ENCODE measurements at places on chromosomes 1 and 21.

DNA sequence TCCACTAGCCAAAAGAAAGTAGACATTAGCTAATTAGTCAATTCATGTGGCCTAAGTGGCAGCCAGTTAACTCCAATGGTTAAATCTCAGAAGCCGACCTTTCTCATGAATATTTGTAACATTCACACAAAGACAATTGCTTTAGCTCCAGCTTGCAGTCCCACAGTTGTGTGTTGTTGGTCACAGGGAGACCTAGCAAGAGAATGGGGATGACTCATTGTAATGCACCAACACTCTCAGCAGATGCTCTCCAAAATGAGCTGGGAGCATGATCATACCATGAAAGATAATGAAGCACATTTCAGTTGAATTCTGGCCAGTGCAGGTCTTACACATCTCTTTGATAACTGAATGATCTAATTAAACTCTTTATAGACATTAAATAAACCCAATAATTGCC is 160.4 kb downstream of the HLX start:
- no peak for DNase-seq

- DNase-seq = no peak
Measured at GRCh38 chr1:6075748-6076147, 30.1 kb downstream of the KCNAB2 start.

DNA sequence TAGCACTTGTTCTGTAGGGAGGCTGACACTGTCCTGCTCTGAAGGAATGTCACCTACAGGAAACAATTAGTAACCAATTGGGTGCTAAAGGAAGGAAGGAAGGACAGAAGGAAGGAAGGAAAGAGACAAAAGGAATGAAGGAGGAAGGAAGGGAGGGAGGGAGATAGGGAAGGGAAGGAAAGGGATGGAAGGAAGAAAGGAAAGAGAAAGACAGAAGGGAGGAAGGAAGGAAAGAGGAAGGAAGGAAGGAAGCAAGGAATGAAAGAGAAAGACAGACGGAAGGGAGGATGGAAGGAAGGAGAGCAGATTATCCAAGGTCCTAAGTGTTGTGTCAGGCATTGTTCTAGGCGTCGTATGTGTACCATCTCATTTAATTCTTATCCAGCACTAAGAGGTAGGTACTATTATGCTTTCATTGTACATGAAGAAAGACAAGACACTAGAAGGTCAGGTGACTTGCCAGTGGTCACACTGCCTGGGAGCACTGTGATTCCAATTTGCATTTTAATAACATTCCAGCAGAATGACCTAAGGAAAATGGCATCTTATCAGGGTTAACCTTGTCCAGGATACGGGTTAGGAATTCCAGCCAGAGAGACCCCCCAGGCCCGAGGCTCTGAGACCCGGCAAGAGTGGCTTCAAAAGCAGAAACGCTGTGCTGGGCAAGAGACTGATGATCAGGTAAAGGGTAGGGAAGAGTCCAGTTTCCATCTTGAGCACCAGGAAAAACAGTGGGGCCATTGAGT is 29.6 kb downstream of the CLIC6 start:
- DNase-seq = no peak

GRCh38 chr1:234989479-234990327 is 138.9 kb downstream of the TOMM20 start:
- no peak for DNase-seq

- no peak for DNase-seq
Measured at GRCh38 chr21:43727519-43728153, 8.7 kb downstream of the PDXK start.

- no peak for DNase-seq
Measured at GRCh38 chr1:3468236-3469103, 14.0 kb downstream of the ARHGEF16 start.

DNA sequence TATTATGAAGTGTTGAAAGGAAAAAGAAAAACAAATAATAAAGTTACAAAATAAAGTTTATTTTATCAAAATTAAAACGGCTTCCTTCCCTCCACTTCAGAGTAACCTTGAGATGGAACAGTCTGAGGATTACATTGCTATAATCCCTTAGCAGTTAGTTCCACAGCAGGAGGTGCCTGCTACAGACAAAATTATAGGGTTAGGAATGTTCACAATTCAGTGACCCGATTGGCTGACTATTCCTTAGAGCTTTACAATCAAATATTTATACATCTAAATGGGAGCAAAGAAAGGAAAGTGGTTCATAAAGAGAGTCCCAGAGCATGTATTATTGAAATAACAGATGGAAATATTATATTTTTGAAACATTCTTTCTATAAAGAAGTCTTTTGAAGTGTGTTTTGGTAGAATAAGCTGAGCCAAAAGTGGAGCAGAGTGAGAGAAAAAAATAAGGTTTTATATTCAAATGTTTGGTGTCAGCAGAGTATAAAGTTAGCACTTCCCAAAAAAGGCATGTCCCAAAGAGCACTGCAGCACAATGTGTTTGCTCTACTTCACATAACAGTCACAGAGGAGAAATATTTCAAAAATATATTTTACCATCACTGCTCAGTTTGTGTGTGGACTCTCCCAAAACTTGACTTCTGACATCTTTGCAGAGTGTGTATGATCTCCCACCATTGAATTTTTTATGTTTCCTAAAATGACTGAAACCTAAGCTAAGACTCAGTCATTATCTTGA is 71.4 kb upstream of the GORAB start:
- no peak for DNase-seq

DNA sequence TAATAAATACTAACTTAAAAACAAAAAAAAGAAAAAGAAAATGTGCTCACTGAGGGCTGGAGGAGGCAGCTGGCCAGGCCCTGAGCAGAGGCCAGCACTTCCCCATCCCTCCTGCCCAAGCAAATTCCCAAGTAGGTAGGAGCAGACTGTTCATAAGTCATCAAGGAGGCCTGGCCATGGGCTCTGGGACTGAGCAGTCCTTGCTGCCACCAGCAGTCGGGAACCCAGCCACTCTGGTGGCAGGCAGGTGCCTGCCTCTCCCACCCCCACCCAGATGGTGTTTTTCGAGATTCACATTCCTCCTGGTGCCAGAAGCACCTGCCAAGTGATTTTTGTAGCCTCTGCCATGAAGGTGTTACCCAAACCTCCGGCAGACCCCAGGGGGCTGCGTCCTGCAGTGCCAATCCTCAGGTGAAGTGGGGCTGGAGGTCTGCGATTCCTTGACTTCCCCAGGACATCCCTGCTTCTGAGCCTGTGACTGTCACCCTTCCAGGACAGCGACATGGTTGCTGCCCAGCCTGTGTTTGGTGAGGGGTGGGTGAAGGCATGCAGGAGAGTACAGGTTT is 204.2 kb upstream of the TMEM51 start:
- DNase-seq = no peak

DNA sequence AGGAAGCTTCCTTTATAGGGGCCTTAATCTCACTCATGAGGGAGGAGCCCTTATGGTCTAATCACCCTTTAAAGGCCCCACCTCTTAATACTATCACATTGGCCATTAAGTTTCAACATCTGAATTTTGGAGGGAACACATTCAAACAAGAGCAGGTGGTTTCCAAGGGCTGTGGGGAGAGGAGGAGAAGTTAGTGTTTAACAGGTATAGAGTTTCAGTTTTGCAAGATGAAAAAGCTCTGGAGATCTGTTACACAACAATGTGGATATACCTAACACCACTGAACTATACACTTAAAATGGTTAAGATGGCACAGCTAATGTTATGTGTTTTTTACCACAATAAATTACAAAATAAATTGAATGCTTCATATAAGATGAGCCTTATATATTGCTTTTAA is 113.4 kb upstream of the DNAH14 start:
- no peak for DNase-seq

- DNase-seq = no peak
Measured at GRCh38 chr1:109105881-109106280, 8.0 kb upstream of the ELAPOR1 start.

DNA sequence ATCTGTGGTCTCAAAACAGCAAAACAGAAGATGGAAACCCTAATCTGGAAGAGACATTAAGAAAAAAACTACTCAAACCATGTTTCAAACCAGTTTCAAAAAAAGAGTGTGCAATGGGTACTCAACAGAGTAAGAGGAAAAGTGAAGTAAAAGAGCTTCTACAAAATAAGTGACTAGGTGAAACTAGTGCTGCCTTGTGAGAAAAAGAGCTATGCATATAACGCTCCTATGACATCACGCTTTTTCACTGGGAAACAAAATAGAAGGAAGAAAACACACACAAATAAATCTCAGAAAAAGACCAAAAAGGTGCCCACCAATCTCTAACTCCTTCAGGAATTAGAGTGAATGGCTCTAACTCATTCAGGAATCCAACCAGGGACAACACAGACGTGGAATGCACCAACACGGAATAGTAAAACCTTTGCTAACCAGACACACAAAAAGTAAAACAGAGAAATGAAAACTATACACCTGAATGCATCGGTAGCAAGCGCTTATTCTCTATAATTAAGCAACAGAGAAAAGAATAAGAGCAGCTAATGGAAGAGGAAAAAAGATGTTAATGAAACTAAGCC is 1.3 kb downstream of the FOXJ3 start:
- DNase-seq = no peak

GRCh38 chr1:41519667-41520066 is 35.2 kb upstream of the EDN2 start:
- DNase-seq = no peak

- no peak for DNase-seq
Measured at GRCh38 chr1:11790880-11791715, 14.7 kb downstream of the MTHFR start.

- DNase-seq = no peak
Measured at GRCh38 chr1:220796530-220796929, 9.8 kb downstream of the MTARC1 start.

- DNase-seq = peak; percentile 33
Measured at GRCh38 chr1:241627453-241628259, 12.5 kb downstream of the CHML start.

GRCh38 chr21:45867671-45868081 is 113.9 kb upstream of the COL6A1 start:
- DNase-seq = no peak

- no peak for DNase-seq
Measured at GRCh38 chr1:29210278-29211085, 20.3 kb downstream of the MECR start.

DNA sequence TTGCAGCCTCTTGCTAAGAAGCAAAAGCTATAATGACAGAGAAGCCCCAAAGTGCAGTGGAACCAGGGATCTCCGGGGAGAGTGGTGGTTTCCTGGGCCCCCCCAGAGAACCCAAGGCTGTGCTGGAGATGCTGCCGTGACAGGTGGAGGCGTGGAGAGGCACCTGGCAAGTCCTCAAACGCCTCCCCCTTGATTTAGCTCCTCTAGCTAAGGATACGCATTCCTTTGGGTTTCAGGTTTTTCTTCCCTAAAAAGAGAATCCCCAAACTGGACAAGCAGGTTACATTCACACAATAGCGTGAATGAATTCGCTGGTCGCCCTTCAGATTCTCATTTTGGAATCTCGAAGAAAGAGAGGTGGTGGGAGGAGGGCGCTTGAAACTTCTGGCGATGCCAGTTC is 853 bp upstream of the ATP1A1 start:
- DNase-seq = no peak

- DNase-seq = no peak
Measured at GRCh38 chr21:41647806-41648561, 118.9 kb downstream of the RIPK4 start.

GRCh38 chr1:54763816-54764132 is 549 bp downstream of the PARS2 start:
- DNase-seq = no peak

Data from fibroblast of skin of left biceps (primary cell).